ENCODE measurements at places on chromosomes 1 and 21. TPM values are rescaled to one million over a fixed set of nuclear protein-coding genes. Genes with fewer than 3 reads are reported as not detected.

The KCNK1 gene
- 3.2 TPM for total RNA-seq

The E2F2 gene
- total RNA-seq = 0.24 TPM

The AKR7A2 gene
- total RNA-seq = 18.8 TPM

The LMX1A gene
- total RNA-seq = 0.19 TPM

The KCNQ4 gene
- 10.3 TPM for total RNA-seq

The S100A2 gene
- 3.5 TPM for total RNA-seq

The KRTAP19-1 gene
- not detected for total RNA-seq

The TSPAN2 gene
- 43.9 TPM for total RNA-seq

The SV2A gene
- 7.5 TPM for total RNA-seq

The TMEM200B gene
- 20.8 TPM for total RNA-seq

The PTAFR gene
- 5.9 TPM for total RNA-seq

The GBP7 gene
- total RNA-seq = not detected

The GUCA2A gene
- not detected for total RNA-seq

The CDK18 gene
- total RNA-seq = 5.9 TPM

The HES3 gene
- not detected for total RNA-seq

The SPOCD1 gene
- total RNA-seq = 13.5 TPM

The BMP8B gene
- total RNA-seq = 0.69 TPM

The CYP4X1 gene
- total RNA-seq = 14.3 TPM

The LRRC7 gene
- 9.5 TPM for total RNA-seq

The CASP9 gene
- 9.7 TPM for total RNA-seq

The OPRD1 gene
- total RNA-seq = not detected

The EVI5 gene
- 54.3 TPM for total RNA-seq

The IL19 gene
- not detected for total RNA-seq

The SH3GLB1 gene
- 105 TPM for total RNA-seq

The VHLL gene
- not detected for total RNA-seq

The MPZ gene
- 1.5 TPM for total RNA-seq

The ZMYM4 gene
- total RNA-seq = 50.4 TPM

The RNPC3 gene
- total RNA-seq = 23.1 TPM

The RHD gene
- total RNA-seq = not detected

The IPP gene
- 13.1 TPM for total RNA-seq

The LRRC53 gene
- total RNA-seq = not detected

The SELP gene
- total RNA-seq = 14.2 TPM

The DNALI1 gene
- total RNA-seq = 2.1 TPM

The MFSD2A gene
- total RNA-seq = 0.69 TPM

The SERPINC1 gene
- total RNA-seq = not detected

The NDC1 gene
- total RNA-seq = 6.9 TPM

The OR14K1 gene
- not detected for total RNA-seq

The TRIM45 gene
- 3.1 TPM for total RNA-seq

The BARHL2 gene
- total RNA-seq = not detected

The MYCL gene
- 0.51 TPM for total RNA-seq

The UBE2U gene
- total RNA-seq = not detected

Measured in posterior vena cava (tissue), 2 donors.